ENCODE measurements at places on chromosomes 6 and 20.

DNA sequence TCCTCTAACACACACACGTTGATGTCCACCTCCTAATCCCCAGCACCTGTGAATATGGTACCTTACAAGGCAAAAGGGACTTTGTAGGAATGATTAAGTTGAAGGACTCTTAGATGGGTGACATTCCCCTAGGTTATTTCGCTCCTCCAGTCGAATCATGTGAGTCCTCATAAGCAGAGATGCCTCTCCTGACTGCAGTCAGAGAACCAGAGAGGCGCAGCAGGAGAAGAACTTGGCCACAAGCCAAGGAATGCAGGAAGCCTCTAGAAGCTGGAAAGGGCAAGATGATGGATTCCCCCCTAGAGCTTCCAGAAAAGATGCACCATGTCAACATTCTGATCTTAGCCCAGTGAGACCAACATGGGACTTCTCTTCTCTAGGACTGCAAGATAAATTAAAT is 133.1 kb upstream of the PTPRT start:
- DNase-seq = peak; percentile 5

- no peak for DNase-seq
These were observed 89.7 kb upstream of the QKI start for GRCh38 chr6:163324688-163325389.

DNA sequence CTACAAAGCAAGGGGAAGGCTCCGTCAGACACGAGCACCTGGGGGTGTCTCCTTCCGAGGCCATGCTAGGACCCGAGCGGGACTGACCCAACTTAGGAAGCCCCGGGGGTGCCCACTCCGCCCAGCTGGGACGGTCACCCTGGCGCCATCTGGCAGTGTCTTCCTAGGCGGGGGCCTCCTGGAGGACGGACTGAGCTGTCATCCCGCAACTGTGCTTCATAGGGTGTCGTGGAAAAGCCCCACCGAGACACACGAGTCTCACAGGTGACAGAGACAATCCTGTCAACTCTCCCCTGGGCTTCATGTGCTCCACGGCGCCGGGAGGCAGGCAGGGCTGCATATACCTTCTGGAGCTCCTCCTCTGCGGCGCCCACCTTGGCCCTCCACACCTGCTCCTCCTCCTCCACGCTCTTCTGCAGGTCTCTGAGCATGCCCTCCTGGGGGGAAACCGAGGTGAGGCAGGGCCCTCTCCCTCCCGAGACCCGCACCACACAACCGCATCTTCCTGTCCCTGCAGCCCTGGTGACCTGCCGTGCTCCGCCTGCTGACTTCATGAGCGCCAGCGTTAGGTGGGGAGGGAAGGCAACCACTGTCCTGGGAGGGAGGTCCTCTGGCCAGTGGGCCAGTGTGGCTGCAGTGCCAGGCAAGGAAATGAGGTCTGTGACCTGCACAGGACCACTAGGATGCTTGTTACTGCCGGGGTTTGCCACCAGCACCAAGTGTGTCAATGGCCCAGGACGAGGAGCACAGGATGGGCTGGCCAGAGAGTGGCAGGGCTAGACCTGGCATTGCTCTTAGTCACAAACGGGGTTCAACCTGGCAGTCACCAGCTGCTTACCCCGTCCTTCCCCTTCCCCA is 50.7 kb downstream of the DSTN start:
- DNase-seq = no peak

GRCh38 chr6:95227351-95227750 is 350.0 kb upstream of the MANEA start:
- DNase-seq = no peak

DNA sequence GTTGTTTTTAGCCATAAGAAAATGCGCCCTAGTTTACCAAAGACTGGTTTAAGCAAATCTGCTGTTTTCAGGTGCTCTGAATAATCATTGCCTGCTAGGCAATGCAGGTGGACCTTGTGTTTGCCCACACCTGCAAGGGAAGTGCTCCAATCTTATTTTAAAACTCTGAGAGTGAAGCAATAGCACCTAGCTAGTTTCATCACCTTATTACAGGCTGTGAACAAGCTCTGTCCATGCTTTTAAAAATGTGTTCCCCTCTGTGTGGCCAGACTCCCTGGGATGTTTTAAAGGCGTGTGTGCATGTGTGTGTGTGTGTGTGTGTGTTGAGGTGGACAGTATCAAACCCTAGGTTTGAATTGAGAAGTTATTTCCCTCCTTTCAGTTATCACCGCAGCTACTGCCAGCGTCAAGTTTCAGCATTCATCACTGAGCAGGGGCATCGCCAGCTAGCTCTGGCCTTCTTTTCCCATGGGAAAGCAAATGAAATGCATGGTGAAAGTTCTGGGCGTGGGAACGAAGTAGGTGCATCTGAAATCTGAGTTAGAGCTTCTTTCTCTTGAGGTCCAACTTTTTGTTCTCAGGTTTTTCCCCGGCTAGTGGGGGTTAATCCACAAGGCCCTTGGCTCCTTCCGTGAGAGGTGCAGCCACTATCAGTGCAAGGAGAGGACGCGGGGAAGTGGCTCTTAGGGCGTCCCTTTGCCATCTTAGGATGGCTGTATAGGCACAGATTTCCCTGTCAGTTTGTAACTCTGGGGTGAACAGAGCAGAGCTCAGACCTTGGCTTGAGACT is 30.8 kb downstream of the DUSP22 start:
- DNase-seq = no peak

GRCh38 chr6:84050408-84050807 is 16.8 kb downstream of the MRAP2 start:
- DNase-seq = no peak

DNA sequence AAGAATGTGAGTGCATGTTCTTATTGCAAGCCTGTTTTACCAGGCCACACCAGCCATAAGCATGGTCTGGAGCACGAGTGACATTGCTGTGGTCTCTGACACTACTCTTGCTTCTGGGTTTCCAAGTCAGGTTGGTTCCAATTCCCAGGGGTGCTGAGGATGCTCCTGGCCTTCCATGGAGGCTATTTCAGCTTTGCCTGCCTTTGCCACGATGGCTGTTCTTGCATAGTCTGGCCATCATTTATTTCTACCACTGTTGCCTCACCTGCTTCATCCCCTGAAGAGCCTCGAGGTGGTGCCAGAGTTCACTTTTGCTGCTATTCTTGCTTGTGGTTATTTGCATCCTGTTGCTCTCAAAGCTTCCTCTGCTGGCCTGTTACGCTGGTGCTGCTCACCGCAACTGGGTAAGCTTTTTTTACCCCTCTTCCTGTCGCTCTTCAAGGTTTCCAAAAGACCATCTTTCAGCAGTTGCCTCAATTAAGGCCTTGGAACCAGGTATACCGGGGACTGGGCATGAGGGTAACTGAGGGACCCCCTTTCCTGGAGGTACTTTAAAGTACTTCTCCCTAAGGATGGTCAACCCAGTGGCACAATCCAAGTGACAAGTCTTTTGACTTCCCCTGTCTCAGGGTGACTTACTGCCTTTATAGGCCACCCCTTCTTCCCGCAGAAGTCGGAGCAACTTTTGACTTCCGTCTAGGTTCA is 64.5 kb downstream of the AKAP7 start:
- DNase-seq = peak; percentile 81

DNA sequence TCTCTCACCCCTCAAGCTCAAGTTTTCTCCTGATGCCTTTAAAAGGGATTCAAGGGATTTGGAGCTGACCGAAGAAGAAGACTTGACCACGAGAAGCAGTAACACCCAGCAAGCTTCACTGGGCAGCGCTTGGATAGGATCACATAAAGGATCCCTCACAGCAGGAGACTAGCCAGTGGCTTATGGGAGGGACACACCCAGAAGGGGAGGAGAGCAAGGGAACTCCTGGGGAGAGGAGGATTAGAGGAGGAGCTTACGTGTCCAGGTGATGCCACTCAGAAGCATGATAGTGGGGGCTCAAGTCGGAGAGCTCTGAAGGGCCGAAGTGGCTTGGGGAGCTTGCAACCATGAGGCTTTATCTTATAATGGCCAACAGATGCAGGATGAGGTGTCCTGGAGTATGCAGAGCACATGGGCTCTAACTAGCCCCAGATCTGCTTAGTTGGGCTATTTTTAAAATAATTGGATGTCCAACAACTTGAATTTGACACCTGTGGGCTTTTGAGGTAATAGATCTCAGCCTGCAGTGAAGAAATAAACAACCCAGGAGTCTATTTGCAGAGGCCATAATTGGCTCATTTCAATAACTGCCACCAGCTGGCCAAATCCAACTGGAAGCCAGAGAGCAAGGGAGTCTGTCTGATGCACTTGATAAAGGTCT is 137.9 kb upstream of the EXOC2 start:
- no peak for DNase-seq

DNA sequence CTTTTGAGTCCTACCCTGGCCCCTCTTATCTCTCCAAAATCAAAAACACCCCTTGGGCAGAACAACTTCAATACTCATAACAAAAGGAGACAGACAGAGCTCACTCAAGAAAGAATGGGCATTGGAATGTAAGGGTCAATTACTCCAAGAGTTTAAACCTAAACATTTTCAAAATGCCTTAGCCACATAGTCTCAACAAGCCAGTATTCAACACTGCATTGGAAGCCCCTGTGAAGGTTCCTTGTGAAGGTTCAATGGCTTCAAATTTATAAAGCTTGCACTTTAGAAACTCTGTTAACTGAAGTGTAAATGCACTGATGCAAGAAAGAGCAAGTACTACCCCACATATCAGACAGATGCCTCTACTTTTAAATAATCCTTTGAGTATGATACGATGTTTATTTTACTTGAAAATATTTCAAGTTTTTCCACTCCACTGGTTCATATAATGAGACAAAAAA is 139.1 kb upstream of the LAMP5 start:
- no peak for DNase-seq

DNA sequence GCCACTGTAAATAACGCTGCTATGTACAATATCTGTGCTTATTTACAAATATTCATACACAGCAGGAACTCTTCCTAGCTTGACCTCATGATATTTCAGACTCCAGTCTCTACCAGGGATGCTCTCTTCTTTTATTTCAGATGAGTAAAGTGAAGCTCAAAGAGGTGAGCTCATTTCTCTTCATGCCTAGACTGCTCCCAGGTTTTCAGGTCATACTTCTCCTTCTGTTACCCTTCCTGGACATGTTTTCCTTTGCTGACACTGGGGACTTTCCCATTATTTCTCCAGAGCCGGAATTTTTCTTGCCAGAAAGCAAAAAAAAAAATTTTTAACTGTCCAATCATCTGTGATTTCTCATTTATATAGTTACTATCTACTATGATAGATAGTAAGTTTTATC is 147.2 kb upstream of the DST start:
- DNase-seq = no peak

GRCh38 chr6:156925026-156925425 is 147.8 kb downstream of the ARID1B start:
- no peak for DNase-seq

DNA sequence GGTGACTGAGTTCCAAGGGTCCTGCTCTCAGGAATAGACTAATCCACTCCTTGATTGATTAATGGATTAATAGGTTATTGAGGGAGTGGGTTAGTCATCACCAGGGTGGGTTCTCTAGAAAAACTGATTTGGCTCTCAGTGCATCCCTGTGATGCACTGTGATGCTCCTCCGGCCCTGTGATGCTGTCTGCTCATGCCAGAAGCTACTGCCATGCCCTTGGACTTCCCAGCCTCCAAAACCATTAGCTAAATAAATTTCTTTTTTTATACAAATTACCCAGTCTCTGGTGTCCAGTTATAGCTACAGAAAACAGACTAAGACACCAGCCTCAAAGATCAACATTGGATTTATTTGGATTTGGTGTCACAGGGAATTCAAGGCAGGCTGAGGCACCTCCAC is 40.4 kb upstream of the CST7 start:
- DNase-seq = no peak

GRCh38 chr20:63067266-63067635 is 60.5 kb upstream of the BHLHE23 start:
- no peak for DNase-seq

- DNase-seq = peak; percentile 94
These were observed 40.9 kb downstream of the ALDH8A1 start for GRCh38 chr6:134908906-134909516.

GRCh38 chr6:82584194-82584695 is 220.6 kb downstream of the TPBG start:
- DNase-seq = no peak

- no peak for DNase-seq
These were observed 35.7 kb downstream of the KCNB1 start for GRCh38 chr20:49446808-49447207.

GRCh38 chr6:44487586-44487985 is 100.1 kb downstream of the CDC5L start:
- DNase-seq = no peak

DNA sequence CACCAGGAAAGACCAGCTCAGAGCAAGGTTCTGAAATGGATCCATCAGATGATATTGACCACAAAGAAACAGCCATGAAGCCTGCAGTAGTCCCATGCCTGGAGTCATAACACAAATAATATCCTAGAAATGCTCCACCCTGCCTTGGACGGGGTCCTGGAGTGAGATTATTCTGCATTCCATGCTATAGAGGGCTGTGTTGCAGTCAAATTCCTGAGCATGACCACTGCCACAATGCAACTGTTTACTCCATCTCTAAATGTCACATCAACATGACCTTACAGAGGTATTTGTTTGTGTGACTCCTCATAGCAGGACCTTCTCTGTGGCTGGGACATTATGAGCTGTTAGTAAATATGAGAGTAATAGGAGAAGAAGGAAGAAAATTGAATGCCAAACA is 257.5 kb upstream of the TCF21 start:
- DNase-seq = no peak
